Dermis microvascular lymphatic vessel endothelial cell (primary cell): ENCODE measurements at places on chromosomes 6 and 20. TPM values are rescaled to one million over a fixed set of nuclear protein-coding genes. Genes with fewer than 3 reads are reported as not detected.

- no peak for DNase-seq
These were observed 14.6 kb upstream of the TOX2 start for GRCh38 chr20:43900121-43900466.

DNA sequence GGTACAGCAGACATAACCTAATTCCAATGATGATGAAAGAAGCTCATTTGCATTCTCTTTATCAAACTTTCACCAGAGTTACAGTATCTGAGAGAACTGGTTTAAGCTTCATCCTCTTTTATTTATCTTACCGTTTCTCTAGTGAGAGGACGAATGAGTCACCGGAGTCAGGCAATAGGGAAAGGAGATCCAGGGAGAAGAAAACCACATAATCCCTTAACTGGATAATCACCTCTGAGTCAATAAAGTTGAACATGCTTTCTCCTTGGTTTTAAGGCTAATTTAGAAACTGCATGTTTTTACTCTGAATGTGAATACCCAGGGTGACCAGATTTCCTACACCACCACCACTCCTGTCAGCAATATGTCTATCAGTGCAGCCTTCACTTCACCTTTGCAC is 313.7 kb upstream of the TBX18 start:
- peak; percentile 34 for DNase-seq

GRCh38 chr20:49685809-49686208 is 27.9 kb downstream of the B4GALT5 start:
- DNase-seq: no peak

DNA sequence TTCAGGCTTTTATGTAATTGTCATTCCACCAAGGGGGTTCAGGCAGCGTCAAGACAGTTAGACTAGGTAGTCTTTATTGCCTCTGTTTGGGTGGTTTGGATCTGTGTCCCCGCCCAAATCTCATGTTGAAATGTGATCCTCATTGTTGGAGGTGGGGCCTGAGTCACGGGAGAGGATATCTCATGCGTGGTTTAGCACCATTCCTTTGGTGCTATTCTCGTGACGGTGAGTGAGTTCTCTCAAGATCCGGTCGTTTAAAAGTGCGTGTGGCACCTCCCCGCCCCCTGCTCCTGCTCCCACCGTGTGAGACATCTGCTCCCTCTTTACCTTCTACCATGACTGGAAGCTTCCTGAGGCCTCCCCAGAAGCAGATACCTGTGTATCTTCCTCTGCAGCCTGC is 51.3 kb upstream of the FOXC1 start:
- DNase-seq: no peak

- peak; percentile 57 for DNase-seq
These were observed 496.2 kb upstream of the JAG1 start for GRCh38 chr20:11170025-11170424.

DNA sequence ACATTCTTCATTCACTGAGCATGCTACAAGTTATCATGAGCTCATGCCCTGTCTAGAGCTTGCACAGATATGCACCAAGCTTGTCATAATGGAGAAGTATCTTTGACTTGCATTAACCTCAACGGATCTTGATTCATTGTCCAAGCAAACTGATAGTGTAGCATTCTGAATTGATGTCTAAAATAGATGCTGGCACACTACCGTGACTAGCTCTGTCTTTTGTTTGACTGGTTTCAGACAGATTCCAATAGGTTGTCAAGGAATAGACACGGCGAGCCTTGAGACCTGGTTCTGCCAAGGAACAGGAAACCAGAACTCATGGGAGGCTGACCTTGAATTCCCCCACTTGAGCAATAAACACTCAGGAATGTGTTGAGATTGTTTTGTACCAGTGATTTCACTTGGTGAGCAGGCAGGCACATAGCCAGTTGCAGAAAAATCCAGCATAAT is 1153.1 kb upstream of the GJE1 start:
- DNase-seq: no peak

DNA sequence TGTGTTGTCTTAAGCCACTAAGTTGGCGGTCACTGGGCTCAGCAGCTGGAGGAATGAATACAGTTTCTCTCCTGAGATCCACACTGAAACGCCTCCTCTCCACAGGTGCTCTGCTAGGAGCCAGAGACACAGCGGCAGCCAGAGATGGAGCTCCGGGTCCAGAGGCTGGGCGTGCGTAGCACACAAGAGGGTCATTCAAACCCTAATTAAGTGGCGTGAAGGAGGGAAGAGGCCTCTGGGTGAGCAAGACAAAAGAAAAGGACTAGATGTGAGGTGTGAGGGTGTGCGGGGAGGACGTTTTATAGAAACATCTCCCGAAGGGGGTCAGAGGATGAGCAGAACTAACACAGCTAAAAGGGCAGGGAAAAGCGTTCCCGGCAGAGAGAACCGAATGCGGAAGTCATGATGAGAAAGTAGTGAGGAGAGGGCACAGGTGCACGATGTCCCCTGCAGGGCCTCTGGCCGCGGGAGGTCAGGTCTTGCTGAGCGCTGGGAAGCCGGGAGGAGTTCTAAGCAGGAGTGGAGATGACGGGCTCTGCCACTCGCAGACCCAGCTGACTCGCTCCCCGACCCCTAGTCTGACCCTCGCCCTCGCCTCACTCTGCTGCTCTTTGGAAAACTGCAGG is 54.4 kb downstream of the BMP7 start:
- DNase-seq: no peak

DNA sequence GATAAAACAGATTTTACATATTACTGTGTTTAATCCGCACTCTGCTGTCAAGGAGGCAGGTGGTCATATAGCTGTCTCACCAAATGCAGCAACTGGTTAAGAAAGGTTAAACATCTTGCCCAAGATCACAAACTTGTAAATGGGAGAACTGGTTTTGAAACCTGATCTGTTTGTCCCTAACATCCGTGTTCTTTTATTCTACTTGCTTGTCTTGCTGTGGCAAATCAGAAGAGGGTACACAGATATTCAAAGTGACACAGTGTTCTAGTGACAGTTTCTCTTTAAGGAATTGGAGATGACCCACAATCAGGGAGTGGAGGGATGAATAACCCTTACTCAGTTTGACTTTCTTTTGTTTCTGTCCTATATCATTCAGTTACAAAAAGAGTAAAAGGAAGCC is 83.0 kb upstream of the SGK1 start:
- no peak for DNase-seq

- peak; percentile 77 for DNase-seq
These were observed 90.0 kb upstream of the IFNGR1 start for GRCh38 chr6:137309078-137309762.

DNA sequence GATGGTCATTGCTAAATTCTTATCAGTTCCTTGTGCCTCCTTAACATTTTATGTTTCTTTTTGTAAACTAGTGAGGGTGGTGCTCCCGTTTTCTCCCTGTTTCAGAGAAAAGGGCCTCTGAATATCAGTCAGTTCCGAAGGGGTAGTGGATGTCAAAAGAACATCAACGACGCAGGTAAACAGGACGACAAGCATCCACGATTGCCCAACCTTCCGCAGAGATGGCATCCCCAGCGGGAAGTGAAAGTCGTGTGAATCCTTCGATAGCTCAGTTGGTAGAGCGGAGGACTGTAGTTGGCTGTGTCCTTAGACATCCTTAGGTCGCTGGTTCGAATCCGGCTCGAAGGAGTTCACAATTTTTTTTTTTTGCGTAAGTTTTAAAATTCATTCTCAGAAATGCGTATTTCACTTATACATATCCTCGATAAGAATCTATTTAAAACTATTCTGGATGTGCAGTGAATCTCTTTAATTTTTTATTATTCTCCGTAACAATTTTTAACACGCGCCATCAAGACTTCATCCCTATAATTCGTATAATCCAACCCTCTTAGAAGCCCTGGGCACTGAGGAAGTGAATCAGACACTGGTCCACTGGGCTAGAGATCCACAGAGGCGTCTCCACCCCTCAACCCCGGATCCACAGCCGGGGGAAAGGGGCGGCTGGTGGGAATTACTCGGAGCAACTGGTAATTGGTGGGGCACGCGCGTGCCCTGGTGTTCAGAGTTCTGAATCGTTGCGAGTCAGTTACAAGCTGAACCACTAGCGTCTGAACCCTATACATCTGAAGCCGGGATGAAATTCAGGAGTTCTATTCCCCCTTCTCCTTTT is 27.9 kb upstream of the ABT1 start:
- DNase-seq: peak; percentile 92

GRCh38 chr6:14851281-14851680 is 394.6 kb upstream of the JARID2 start:
- no peak for DNase-seq

DNA sequence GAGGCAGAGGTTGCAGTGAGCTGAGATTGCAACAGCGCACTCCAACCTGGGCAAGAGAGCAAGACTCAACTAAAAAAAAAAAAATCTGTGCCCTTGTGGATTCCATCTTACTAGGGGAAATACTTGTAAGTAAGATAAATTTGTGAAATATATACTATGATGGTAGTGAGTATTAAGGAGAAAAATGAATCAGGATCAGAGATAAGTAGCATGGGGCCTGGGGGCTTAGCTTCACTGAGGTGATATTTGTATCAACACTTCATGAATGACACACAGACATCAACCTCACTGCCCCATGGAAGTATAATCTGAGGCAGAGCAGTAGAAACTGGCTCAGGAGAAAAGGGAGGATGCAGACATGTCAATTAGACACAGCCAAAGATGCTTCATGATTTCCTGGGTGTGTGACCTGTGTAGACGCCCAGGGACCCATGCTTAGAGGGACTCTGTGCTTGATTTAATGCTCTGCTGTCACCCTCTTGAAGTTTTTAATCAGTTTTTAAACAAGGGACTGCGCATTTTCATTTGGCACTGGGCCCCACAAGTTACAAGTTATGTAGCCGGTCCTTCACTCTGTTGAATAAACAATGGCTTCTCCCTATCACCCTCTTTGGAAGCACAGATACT is 41.9 kb downstream of the PCNA start:
- no peak for DNase-seq

DNA sequence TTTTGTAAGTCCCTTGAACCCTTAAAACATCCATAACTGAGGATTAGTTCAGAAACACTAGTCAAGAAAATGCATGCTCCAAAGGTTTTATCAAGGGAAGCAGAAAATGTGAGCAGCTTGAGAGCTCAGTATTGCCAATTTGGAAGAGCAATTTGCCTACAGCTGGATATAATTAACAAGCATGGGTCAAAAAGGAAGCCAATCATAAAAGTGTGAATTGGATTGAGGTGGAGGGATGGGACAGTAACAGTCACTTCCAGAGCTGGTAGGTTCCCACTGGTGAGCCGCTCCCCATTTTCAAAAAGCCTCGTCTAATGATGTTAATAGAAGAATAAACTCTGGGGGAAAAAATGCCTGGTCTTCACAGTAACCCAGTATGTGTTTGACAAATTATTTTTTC is 5.0 kb upstream of the PTPRK start:
- DNase-seq: no peak

The MICB gene
- total RNA-seq: 6.8 and 8.3 TPM in 2 replicates

The CDC40 gene
- 13.0 and 15.6 TPM in 2 replicates for total RNA-seq

The ZBTB12 gene
- total RNA-seq: 2.2 and 3.0 TPM in 2 replicates

The ECT2L gene
- under 0.01 TPM in 1 of 2 replicates, not detected in the other for total RNA-seq
